ENCODE measurements at places on chromosomes 4 and X. TPM values are rescaled to one million over a fixed set of nuclear protein-coding genes. Genes with fewer than 3 reads are reported as not detected.

The CLRN2 gene
- not detected for polyA plus RNA-seq

The VCX3A gene
- not detected for polyA plus RNA-seq

- DNase-seq = peak; percentile 10
Observed at GRCh38 chr4:81204571-81204970, 10.5 kb downstream of the PRKG2 start.

The KLHL4 gene
- 5.5 TPM for polyA plus RNA-seq

- DNase-seq = no peak
Observed at GRCh38 chr4:98686043-98686707, 27.8 kb upstream of the TSPAN5 start.

- no peak for DNase-seq
Observed at GRCh38 chr4:170652571-170652970, 562.8 kb upstream of the AADAT start.

The FGFBP1 gene
- 0.13 TPM for polyA plus RNA-seq
